Hematopoietic multipotent progenitor cell treated with erythropoietin and hydrocortisone succinate and interleukin-3 and kit ligand, for 4 days (in vitro differentiated cells): ENCODE measurements at places on chromosomes 12 and 14.

DNA sequence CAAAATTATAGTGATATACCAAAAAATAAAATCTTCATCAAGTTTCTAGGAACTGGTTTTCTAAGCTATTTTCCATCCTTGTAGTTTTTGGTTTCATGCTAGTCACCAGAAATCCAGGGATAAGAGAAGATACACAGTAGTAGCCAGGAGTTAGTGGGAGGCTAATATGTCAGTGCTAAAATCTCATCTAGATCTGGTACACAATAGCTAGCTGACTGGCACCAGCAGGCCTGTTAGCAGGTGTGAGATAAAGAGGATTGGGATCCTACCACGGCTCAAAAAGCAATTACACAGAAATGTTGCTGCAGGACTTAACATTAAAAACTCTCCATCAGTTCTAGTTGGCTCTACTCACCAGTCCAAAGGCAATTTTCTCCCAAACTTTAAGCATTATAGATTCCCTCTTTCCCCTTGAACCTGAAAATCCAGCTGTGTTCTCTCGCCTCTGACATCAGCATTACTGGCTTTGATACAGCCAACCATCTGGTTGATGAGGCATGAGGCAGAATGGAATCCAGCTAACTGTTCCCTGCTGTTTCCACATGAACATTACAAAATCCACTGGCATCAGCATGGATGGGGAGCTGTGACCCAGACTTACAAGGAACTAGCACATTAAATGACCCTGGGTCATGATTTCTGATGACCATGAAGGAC, 41.8 kb upstream of the CCDC196 start:
- no peak for DNase-seq

DNA sequence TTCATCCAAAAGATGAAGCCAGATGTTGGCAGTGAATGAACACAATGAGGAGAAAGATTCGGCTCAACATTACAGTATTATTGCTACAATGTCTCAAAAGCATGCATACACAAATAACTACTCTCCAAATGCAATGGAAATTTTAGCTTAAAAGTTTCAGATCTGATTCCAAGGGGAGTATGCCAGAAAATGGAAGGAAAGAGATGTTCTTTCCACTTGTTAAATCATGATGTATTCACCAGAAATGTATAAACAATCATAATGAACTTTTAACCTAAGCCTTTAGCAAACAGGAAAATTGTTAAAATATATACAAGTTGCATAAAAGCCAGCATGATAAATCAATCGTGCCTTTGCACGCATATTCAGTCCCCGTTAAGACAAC, 62.1 kb downstream of the SH2B3 start:
- no peak for DNase-seq

- no peak for DNase-seq
Observed at GRCh38 chr12:132422381-132423043, 67.4 kb upstream of the FBRSL1 start.

GRCh38 chr12:3138941-3139511, 61.8 kb downstream of the TSPAN9 start:
- DNase-seq, result no peak

GRCh38 chr14:60981633-60982455, 799 bp downstream of the SLC38A6 start:
- DNase-seq, result peak; percentile 60

DNA sequence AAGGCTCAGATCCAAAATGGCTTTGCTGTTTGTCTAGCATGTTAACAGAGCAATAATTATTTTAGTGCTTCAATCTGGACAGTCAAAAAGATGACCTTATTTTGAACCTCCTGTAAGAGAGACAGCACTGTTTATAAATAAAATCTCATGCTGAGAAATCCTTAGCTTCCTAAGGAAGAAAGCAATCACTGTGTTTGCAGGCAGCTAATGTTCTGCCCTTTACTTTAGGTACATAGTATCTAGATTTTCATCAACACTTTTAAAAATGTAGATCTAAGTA, 105.3 kb downstream of the PRKD1 start:
- no peak for DNase-seq

DNA sequence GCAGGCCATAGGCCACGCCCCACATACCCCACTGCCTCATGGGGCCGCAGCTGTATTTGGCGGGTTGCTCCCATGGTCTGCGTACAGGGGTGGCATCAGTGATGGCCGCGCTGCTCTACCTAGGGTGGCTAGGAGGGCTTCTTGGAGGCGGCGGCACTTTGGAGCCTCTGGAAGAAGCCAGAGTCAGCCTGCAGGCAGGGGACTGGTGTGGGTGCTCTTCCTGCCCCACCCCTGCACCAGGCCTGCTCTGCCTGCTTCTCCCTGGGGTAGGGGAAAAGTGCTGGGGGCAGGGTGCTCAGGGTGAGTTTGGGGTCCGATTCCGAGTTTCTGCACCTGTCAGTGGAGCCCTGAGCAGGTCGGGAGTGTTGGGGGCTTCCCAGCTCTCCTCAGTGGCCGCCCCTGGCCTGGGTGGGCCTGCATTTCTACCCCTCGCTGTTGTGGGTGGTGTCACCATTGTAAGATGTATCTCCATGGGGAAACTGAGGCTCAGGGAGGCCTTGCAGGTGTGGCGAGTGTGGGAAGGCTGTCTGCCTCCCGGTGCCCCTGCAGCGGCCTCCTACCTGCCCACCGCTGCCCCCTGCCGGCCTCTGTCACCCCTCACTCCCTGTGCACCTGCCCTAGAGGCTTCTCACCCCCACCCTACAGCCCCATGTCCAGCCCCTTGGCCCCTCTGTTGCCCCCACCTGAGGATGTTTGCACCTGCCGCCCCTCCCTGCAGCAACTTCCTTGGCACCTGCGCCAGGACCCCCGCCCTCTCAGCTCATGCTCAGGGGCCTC, 5.5 kb downstream of the CEP170B start:
- peak; percentile 56 for DNase-seq
